ENCODE measurements at places on chromosomes 6 and 20. TPM values are rescaled to one million over a fixed set of nuclear protein-coding genes. Genes with fewer than 3 reads are reported as not detected.

NKAPL gene
- total RNA-seq: 1.1 TPM

SMPD2 gene
- total RNA-seq: 8.5 TPM

RAMACL gene
- total RNA-seq: 4.0 TPM

CYP21A2 gene
- 0.32 TPM for total RNA-seq

PRSS35 gene
- not detected for total RNA-seq

RSPH9 gene
- 0.12 TPM for total RNA-seq

VSTM2L gene
- total RNA-seq: not detected

ACOT13 gene
- 24.1 TPM for total RNA-seq

FHL5 gene
- total RNA-seq: not detected

PET117 gene
- total RNA-seq: 11.4 TPM

ADA gene
- total RNA-seq: 26.3 TPM

FNDC11 gene
- total RNA-seq: 0.51 TPM

GFOD1 gene
- 26.3 TPM for total RNA-seq

CCN5 gene
- not detected for total RNA-seq

PACSIN1 gene
- total RNA-seq: not detected

GRCh38 chr6:74318738-74319137, 622.7 kb downstream of the CD109 start:
- DNase-seq: peak; percentile 37

DNA sequence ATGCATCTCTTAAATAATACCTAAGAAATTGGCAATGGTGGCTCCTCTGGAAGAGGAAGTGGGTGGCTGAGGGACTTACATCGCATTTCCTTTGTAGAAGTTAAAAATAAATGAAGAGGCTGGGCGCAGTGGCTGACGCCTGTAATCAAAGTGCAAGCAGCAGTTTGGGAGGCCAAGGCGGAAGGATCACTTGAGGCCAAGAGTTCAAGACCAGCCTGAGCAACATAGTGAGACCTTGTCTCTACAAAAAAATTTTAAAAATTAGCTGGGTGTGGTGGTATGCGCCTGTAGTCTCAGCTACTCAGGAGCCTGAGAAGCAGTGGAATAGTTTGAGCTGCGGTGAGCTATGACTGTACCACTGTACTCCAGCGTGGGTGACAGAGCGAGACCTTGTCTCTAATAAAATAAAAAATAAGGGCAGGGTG, 12.2 kb upstream of the NCOA3 start:
- no peak for DNase-seq

- DNase-seq: no peak
These were observed 52.8 kb upstream of the AKIRIN2 start for GRCh38 chr6:87754828-87755227.

GRCh38 chr6:164322533-164322932, 908.0 kb downstream of the QKI start:
- DNase-seq: peak; percentile 89

- DNase-seq: no peak
These were observed 13.5 kb downstream of the EBF4 start for GRCh38 chr20:2705931-2706645.

GRCh38 chr20:39133201-39133600, 171.1 kb downstream of the DHX35 start:
- DNase-seq: no peak

GRCh38 chr6:125728739-125729138, 20.7 kb upstream of the HEY2 start:
- no peak for DNase-seq

GRCh38 chr6:56902641-56903464, 52.1 kb upstream of the BEND6 start:
- peak; percentile 49 for DNase-seq

DNA sequence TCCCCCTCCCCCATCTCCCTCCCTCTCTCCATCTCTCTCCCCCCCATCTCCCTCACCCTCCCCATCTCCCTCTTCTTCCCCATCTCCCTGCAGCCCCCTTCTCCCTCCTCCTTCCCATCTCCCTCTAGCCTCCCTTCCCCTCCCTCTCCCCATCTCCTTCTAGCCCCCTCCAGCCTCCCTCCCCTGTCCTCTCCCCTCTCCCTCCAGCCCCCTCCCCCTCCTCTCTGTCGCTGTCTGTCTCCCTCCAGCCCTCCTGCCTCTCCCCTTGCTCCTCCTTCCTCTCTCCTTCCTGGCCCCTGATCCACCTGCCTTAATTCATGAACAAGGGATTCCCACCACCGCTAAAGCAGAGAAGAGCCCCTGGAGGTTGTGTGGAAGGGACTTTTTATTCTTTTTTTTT, 26.9 kb upstream of the CHMP4B start:
- DNase-seq: no peak

- no peak for DNase-seq
These were observed 92.8 kb downstream of the PTPRT start for GRCh38 chr20:43096931-43097260.

DNA sequence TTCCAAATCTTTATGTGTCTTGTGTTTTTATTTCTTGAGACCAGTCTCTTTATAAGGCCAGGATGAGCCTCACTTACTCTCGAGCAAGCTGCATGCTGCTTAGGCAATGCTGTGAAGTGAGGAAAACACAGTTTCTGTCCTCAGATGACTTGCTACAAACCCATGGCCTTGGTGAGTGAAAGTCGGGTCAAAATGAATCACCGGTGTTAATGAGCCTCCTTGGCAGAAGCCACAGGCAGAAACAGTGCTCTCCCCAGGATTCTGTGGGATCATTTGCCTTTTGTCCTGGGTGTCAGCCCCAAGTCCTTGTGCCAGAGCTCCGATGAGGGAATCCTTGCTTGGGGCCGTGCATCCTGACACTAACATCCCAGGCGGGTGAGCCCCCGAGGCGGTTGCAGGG, 482.5 kb downstream of the QKI start:
- DNase-seq: no peak

DNA sequence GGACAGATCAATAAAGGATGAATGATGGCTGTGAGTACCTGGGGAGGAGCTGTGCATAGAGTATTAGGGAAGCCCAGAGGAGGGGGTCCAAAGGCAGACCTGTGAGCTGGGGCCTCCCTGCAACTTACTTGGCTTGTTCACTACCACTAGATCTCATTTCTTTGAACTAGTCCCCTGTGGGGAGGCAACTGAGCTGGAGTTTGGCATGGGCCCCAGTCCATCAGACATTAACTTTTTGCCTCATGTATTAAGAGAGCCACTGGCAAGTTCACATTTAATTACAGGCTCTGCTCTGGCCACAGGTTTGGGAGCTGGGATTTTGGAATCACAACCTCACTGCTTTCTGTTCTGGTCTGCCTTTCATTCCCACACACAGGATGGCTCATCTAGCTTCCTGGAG, 254.1 kb downstream of the PRL start:
- DNase-seq: no peak

DNA sequence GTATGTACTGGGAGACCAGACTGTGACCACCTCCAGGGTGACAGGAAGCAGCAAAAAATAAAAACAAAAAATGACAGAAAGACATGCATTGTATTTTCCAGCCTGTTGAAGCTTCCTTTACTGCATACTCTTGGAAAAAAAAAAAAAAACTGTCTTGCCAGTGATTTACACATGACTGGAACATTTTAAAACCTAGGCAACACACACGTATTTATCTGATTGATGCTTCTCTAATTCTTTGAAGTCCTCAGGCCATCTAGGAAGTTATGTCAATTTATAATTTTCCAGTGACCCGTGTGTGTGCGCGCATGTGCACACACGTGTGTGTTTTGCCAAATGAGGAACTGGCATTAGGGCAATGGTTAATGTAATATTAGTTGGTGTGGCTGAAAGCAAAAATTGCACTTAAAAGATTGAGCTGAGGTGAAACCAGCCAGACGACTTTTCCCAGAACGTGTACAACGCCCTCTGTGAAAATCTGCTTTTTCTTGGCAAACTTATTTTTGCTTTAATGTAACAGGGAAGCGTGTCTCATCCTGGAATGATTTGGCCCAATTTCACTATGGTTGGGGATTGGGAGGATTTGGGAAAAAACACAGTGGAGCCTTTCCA, 315.2 kb downstream of the TFAP2A start:
- DNase-seq: no peak

- no peak for DNase-seq
These were observed 3.9 kb downstream of the RNF144B start for GRCh38 chr6:18391023-18391422.

GRCh38 chr6:145076115-145076841, 659.0 kb downstream of the EPM2A start:
- no peak for DNase-seq

GRCh38 chr20:38534756-38535155, 46.2 kb upstream of the ADIG start:
- no peak for DNase-seq

DNA sequence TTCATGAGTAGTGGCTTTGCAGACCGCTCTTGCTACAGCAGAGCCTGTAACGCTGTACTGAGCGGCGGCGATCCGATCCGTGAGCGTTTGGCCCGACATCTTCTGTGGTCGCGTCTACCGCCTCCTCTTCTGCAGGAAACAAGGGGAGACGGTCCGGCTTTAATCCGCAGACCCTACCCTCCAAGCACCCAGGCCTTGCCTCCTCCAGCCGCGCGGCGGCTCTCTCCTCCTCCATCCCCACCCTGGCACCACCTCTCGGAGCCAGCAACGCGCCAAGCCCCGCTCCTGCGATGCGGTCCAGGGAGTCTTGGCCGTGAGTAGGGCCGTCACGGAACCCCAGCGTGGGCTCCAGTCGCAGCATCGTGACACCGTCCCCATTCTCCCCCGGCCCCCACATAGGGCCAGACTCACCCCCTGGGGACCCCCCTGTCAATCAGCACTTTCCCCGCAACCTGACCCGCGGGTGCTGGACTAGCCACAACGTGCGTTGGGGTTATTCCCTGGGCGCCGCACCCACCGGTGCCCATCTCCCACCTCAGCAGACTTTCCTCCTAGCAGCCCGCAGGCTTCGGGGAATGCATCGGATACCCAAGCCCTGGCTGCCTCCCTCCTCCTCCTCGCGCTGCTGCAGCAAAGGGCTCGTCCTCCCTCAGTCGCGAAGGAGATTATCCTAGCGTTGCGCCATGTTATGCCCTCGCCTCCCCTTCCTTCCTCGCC, 914 bp downstream of the SNAP91 start:
- peak; percentile 5 for DNase-seq

GRCh38 chr6:125859727-125860126, 69.0 kb downstream of the NCOA7 start:
- no peak for DNase-seq

DNA sequence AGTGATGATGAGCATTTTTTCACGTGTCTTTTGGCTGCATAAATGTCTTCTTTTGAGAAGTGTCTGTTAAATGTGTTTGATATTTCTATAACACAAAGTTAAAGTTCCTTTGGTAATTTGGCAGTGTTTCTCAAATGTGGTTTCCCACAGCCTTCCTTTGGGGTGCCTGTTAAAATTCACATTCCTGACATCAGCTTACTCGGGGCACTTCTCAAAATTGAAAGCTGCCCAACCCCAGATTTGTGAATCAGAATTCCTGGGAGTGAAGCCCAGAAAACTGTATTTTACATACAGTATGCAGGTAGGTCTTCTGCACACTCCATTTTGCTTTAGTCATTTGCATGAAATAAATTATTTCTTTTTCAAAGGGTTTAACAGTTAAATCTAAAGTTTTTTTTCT, 207.9 kb downstream of the GMPR start:
- DNase-seq: no peak

- DNase-seq: no peak
These were observed 954.3 kb downstream of the KIF16B start for GRCh38 chr20:15618912-15619311.

GRCh38 chr20:59160389-59161115, 3.1 kb upstream of the ZNF831 start:
- DNase-seq: no peak

DNA sequence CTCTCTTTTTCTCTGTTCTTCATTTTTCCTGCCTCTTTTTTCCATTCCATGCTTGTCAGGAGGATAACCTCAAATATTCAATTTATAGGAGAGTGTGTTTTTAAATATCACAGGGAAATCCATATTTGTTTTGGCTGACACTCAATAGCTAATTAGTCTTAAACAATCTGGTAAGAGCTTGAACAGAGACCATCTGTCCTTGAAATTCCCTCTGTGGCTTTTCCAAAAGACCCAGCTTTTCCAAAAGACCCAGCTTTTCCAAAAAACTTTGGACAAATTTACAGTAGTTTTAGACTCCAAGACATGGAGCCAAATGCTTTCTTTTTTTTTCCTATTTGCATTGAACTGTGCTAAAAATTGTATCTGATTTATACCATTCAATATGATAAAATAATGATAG, 127.4 kb upstream of the FAM83B start:
- no peak for DNase-seq

- DNase-seq: no peak
These were observed 76.3 kb downstream of the MRPL14 start for GRCh38 chr6:44050872-44051505.

GRCh38 chr6:57216235-57217101, 5.6 kb downstream of the RAB23 start:
- DNase-seq: no peak

- no peak for DNase-seq
These were observed 49.8 kb upstream of the ENPP5 start for GRCh38 chr6:46220352-46221221.
